ENCODE measurements at places on chromosomes 11 and 22.

- DNase-seq: no peak
These were observed 127.0 kb downstream of the TRPC6 start for GRCh38 chr11:101456812-101457211.

DNA sequence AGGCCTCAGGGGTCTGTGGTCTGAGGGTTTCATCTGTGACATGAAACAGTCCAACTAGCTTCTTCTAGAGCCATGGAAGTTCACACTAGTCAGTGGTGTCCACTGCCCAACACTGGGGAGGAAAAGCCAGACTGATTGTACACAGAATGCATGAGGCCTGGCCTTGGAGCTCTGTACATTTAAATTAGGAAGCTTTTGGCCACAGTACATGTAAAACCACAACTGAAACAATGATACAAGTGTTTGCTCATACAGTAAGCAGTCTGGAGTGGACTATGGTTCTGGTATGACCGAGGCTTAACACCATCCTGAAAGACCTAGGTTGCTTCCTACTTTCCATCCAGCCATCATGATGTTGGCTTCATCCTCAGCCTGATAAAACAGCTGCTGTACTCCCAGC is 73.8 kb upstream of the SESN3 start:
- DNase-seq: no peak

- DNase-seq: no peak
These were observed 13.5 kb downstream of the LRP5 start for GRCh38 chr11:68325907-68326220.

DNA sequence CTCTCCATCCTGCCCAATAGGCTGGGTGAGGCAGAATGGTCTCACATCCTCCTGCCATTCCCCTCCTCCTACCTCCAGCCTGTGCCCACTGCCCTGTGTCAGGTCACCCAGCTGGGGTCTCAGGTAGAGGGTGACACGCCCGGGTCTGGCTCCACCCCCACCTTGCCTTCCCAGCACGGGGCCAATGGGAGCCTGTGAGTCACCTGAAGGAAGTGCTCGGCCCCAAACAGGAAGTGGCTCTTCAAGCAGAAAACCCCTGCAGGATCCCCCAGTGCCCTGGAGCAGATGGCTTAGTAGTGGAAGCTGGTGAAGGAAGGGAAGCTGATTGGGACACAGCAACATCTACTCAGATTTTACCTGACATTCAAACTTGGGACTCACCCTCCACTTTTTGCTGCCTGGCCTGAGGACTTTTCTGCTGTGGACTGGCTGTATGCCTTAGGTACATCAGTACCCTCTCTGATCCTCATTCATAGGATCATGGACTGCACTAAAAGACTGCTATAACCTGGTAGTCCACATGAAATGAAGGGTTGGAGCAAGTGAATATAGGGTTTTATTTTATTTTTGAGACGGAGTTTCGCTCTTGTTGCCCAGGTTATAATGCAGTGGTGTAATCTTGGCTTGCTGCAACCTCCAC is 33.4 kb downstream of the GDPD5 start:
- DNase-seq: no peak

- DNase-seq: no peak
These were observed 13.0 kb downstream of the MS4A3 start for GRCh38 chr11:60069450-60069849.

DNA sequence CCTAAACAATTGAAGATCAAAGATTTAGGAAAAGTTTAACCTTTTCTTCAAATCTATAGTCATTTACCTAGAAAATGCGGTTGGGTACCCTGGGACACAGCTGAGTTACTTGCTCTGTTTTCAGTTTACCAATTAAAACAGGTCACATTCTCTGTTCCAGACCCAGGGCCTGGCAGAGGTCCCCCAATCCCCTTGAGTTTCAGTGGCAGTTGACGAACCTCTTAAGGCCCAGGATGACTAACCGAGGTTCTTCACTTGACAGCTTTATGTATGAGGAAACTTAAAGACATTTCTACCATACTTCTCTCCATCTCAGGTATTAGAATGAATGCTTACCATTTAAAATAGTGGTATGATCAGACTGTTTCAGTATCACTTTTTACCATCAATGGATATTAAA is 16.3 kb downstream of the LDHAL6A start:
- no peak for DNase-seq

DNA sequence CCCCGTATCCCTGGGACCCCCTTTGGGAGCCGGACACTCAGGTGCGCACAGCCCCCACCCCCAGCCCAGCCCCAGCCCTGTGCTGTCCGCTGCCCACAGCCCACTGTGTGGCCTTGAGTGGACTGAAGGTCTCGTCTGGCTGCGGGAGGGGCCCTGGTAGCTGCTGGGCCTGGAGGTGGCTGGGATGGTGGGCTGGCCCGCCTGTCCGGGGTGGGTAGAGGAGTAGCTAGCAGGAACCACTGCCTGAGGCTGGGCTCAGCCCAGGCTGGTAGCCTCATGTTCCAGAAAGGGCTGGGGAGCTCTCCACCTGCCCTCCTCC is 4.6 kb upstream of the MUC6 start:
- no peak for DNase-seq

DNA sequence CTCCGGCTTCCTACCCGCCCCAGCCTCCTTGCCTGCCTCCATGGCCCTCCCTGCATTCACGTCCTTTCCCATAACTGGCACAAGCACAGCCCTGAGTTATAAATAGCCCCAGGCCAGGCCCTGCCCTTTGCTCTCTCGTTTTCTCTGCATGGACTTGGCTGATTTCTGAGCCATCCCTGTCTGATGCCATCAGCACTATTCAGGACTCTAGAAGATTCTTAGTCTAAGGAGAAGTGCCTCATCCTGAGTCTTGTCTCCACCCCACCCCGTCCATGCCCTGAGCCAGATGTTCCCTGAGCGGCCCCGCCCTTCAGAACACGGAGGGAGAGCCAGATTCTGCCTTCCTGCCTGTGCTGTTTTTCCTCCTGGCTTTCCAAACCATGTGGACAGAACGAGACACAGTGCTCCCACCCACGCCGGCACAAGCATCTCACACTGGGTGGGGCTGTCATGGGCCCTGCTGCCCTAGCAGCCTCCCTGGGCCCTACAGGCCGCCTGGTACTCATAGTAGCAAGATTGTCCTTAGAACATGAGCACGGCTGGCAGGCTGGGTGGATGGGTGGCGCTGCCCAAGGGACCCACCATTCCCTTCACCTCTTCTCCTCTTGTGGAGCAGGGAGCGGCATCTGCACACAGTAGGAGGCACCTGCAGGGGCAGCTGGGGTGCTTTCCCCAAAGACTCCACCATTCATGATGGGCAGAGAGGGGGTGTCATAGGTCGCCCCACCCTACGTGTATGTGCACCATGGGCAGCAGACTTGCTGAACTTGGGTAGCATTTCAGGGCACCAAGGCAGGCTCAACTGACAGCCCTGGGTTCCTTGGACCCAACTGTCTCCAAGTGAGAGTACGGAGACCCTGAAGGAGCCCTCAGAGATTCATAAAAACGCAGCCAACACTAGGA is 76.9 kb downstream of the BCR start:
- DNase-seq: no peak

GRCh38 chr11:32418836-32419235 is 16.5 kb downstream of the WT1 start:
- DNase-seq: no peak

- DNase-seq: no peak
These were observed 67.2 kb downstream of the SPATA19 start for GRCh38 chr11:133778161-133778560.

DNA sequence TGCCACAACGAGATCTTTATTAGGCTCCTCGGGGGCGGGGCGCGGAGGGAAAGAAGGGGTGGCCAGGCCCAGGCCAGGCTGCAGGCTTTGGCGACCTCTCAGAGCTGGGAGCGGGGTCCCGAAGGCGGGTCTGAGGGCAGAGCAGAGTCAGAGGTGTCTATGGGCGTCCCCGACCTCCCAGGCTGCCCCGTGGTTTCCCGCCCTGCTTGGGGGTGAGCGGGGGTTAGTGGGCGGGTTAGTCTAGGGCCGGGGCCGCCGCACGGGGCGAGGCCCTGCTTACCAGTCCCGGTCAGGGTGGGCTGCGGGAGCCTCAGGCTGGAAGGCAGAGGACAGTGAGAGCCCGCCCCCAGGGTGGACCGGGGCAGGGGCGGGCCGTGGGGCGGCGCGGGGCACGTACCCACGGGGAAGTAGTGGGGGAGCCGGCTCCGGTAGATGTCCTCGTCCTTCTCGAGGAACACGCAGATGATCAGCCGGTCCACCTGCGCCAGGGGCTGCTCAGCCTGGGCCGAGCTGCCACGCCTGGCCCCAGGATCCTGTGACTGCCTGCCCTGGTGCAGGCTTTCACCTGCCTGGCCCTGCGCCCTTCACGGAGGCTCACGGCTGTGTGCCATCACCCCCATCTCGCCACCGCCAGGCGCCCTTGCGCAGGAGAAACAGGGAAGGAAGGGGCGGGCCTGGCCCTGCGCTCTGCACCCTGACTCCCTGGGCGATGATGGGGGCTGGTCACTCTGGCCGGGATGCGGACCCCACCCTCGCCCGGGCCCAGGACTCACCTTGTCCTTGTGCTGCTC is 12.5 kb downstream of the OTUB1 start:
- DNase-seq: no peak

GRCh38 chr11:9731256-9731655 is 67.4 kb downstream of the SWAP70 start:
- no peak for DNase-seq

GRCh38 chr11:119964136-119965025 is 173.5 kb downstream of the TRIM29 start:
- DNase-seq: no peak

- DNase-seq: no peak
These were observed 6.2 kb downstream of the ZDHHC8 start for GRCh38 chr22:20137671-20138416.

All from NCI-H187 (cell line).